DMS79 (cell line): ENCODE measurements at places on chromosomes 16 and 17.

DNA sequence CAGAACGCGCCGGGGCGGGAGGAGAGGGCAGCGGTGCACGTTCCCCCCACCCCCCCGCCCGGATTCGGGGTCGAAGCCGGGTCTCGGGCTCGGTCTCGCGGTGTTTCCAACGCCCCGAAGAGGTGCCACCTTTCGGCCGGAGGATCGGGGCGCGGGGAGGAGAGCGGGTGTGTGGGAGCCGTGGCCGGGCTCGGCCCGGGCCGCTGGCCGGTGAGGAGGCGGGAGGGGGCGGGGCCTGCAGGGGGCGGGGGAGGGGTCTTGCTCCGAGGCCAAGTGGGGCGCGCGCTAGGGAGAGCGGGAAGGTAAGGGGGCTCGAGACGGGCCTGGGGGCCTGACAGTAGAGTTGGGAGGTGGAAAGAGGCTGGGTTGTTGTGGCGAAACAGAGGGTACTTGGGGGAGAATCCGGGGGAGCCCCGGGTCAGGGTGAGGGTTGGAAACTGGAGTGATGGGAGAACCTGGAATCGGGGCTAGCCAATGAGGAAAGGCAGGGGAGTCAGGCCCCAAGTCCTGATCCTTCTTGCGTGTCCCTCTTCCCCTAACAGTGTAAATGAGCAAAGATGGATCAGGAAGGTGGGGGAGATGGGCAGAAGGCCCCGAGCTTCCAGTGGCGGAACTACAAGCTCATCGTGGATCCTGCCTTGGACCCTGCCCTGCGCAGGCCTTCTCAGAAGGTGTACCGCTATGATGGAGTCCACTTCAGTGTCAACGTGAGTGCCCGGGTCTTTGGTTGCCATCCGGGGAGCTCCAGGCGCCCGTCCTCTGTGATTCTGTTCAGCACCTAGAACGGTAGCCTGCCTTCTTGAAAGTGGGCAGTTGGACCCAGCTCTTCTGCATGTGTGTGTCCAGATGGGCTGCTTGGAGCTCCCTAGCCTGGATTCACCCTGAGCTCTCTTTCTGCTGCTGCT is 873 bp downstream of the SETD1A start:
- DNase-seq: no peak

DNA sequence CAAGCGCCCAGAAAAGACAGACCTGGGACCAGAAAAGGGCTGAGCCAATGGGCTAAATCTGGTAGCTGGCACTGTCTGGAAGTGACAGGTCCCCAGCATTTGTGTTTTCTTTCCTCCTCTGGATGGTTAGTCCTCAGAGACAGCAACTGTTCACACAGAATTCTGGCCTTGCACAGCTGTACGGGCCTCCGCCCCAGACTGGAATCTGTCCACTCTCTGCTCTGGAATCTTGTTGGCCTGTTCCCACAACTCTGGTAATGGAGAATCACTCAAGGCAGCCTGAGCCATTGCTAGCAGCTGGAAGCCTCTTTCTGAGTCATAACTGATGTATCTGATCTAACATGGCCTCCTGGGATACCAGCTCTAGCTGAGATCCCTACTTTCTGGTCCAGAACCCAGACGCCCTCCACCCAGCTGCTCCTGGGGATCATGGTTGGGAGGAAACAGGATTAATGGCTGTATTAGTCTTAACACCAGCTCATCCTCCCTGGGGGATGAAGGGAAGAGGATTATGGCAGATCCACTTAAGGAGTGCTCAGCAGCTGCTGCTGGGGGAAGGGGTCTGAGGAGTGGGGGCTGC is 9.1 kb downstream of the ZNF668 start:
- no peak for DNase-seq

DNA sequence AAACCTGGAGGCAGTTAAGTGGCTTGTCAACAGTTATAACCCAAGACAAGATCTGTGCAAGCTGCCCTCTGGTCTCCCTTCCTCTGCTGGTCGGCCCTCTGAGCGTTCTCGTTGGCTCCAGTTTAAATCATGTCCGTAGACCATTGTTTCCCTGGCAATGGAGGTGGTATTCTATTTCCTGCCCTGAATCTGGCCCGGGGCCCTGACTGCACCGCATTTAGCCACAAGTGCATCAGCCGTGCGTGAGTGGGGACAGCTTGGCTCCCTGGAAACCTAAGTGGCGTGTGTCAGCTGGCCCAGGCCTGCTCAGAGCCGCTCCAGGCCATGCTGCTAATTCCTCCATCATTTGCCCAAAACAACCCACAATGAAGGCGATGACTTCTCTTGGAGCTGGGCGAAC is 15.0 kb upstream of the MYLK3 start:
- DNase-seq: peak; percentile 69

GRCh38 chr17:52885882-52886281 is 727.4 kb upstream of the CA10 start:
- DNase-seq: no peak

GRCh38 chr17:46812624-46813318 is 5.7 kb downstream of the WNT3 start:
- no peak for DNase-seq
